ENCODE measurements at places on chromosomes 11 and 22.

GRCh38 chr11:61594907-61595257 is 14.0 kb upstream of the SYT7 start:
- H3K4me3 ChIP-seq: no peak overlapping the region
- no peaks in the 10 kb centered on the region for H3K27me3 ChIP-seq
- no peaks in the 10 kb centered on the region for H3K36me3 ChIP-seq
- H3K27ac ChIP-seq: peak overlapping the region; percentile 19
- DNase-seq: no peak
- H3K4me1 ChIP-seq: peaks cover 23% of the 10 kb centered on the region

DNA sequence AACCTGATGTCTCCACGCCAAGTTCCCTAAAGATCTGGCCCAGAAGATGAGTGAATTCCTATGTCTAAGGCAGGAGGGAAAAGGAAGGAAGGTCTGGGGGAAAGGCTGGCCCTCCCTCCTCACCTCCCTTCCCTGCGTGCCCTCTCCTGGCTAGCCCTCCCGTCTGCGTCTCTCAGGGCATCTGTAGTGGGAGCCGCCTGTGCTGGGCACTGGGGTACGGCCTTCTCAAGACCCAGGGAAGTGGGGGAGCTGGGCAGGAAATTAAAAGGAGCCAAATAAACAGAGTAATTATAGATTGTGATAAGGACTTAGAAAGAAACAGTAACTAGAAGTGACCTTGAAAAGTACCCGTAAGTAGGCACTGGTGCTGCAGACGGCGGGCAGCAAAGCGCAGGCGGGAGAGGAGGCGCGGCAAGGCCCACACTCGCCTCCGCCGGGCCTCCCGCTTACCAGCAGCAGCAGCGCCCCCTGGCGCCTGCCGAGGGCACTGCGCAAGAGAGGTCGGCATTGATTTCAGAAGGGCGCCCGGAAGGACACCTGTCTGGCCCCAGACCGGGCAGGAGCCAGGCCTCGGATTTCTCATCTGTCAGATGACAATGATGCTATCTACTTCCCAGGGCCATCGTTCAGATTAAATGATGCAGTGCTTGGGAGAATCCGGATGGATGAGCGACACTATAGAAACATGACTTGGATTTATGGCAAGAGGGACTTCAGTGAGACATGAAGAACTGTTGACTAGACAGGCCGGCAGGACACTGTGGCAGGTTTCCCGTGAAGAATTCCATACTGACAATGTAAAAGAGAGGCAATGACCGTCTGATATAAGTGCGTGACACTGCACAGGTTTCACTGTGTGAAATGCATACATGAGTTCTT is 7.3 kb downstream of the KCNJ1 start:
- peaks cover 7% of the 10 kb centered on the region for H3K4me1 ChIP-seq
- no peak overlapping the region for H3K4me3 ChIP-seq
- no peak for DNase-seq
- H3K27ac ChIP-seq: no peak overlapping the region
- H3K36me3 ChIP-seq: no peaks in the 10 kb centered on the region

GRCh38 chr22:16917144-16918003 is 90.6 kb downstream of the GAB4 start:
- H3K4me3 ChIP-seq: no peak overlapping the region
- H3K4me1 ChIP-seq: no peaks in the 10 kb centered on the region
- H3K27ac ChIP-seq: no peak overlapping the region
- no peak for DNase-seq
- H3K36me3 ChIP-seq: no peaks in the 10 kb centered on the region
- no peaks in the 10 kb centered on the region for H3K27me3 ChIP-seq

- no peaks in the 10 kb centered on the region for H3K27me3 ChIP-seq
- no peak overlapping the region for H3K27ac ChIP-seq
- H3K36me3 ChIP-seq: no peaks in the 10 kb centered on the region
- peaks cover 12% of the 10 kb centered on the region for H3K4me1 ChIP-seq
- DNase-seq: no peak
Observed at GRCh38 chr22:42860968-42861367, 3.9 kb upstream of the ARFGAP3 start.

GRCh38 chr11:40998920-40999319 is 460.5 kb downstream of the LRRC4C start:
- no peak for DNase-seq
- H3K36me3 ChIP-seq: no peaks in the 10 kb centered on the region
- H3K27me3 ChIP-seq: no peaks in the 10 kb centered on the region
- no peak overlapping the region for H3K27ac ChIP-seq
- no peak overlapping the region for H3K4me3 ChIP-seq

DNA sequence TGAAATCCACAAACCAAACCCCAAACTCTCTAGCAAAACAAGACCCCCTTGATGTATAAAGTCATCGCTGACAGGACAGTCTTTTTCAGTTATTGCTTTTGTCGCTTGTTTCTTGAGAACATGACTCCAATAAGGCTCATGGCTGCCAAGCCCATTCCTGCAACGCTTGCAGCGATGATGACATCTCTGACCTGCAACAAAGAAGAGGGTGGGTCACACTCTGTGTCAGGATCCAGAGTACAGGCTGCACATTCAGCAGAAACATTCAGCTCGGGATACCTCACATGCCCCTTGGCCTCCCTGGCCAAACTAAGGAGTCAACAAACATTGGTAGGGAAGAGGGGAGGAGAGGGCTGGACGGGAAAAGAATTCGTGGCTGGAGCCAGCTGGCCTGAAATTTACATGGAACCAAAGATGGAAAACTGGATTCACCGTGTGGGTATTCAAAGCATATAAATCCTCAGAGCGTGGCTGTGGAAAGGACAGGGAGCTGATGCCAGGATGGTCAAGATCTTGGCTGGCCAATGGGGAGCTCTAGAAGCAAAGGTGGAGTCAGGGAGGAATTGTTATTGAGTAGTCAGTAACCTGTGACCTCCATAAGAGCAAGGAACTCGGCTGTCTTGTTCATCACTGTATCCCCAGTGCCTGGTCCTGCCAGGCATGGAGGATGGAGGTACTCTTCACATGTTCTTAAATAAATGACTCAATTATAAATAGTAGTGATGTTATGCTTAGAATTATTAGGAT is 11.8 kb upstream of the PLAAT2 start:
- H3K4me1 ChIP-seq: peaks cover 21% of the 10 kb centered on the region
- DNase-seq: no peak
- peak overlapping the region; percentile 26 for H3K4me3 ChIP-seq
- H3K27ac ChIP-seq: peak overlapping the region; percentile 64

DNA sequence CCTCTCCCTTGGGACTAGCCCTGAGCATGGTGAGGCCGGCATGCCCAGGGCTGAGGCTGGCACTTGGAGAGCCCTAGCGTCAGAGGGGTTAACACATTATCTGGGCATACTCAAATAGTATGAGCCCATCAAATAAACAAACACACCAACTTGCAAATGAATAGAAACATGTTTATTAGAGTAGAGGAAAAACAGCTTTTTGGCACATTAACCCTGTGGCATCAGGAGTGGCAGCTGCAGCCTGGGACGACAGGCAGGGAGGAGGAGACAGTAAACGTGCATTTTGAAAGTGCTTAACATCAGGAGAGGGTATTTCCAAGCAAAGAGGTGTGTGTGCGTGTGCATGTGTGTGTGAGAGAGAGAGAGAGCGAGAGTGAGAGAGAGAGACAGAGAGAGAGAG is 684.9 kb downstream of the NTM start:
- H3K4me3 ChIP-seq: no peak overlapping the region
- H3K27ac ChIP-seq: no peak overlapping the region
- H3K36me3 ChIP-seq: no peaks in the 10 kb centered on the region
- no peaks in the 10 kb centered on the region for H3K4me1 ChIP-seq

- H3K36me3 ChIP-seq: peaks cover 96% of the 10 kb centered on the region
- H3K4me1 ChIP-seq: no peaks in the 10 kb centered on the region
- no peak overlapping the region for H3K27ac ChIP-seq
- no peaks in the 10 kb centered on the region for H3K27me3 ChIP-seq
- no peak overlapping the region for H3K4me3 ChIP-seq
Observed at GRCh38 chr22:21766691-21767462, 31.3 kb upstream of the YPEL1 start.

GRCh38 chr22:23218867-23219251 is 38.5 kb downstream of the BCR start:
- H3K27ac ChIP-seq: no peak overlapping the region
- H3K27me3 ChIP-seq: no peaks in the 10 kb centered on the region
- DNase-seq: no peak
- peaks cover 49% of the 10 kb centered on the region for H3K4me1 ChIP-seq
